H4 (cell line): ENCODE measurements at places on chromosomes 13 and 19. TPM values are rescaled to one million over a fixed set of nuclear protein-coding genes. Genes with fewer than 3 reads are reported as not detected.

DNA sequence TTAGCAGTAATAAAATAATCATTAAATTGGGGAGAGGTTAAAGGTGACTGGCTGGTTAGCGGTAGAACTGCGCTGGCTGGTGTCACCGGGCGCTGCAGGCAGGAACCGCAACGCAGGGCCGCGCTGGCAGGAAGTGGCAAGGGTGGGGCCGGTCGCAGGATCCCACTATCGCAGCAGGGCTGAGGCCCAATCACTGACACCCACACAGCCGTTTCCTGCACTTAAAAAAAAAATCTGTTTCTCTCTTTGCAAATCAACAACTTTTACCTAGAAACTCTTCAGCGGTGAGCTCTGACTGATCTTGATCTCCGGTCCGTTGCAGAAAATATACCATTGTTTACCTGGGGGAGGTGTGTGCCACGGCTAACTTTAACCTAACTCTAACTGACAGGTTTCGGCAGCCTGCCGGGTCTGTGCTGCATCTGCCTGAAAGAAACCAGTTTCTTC is 46.9 kb downstream of the KLF2 start:
- DNase-seq, result no peak

DNA sequence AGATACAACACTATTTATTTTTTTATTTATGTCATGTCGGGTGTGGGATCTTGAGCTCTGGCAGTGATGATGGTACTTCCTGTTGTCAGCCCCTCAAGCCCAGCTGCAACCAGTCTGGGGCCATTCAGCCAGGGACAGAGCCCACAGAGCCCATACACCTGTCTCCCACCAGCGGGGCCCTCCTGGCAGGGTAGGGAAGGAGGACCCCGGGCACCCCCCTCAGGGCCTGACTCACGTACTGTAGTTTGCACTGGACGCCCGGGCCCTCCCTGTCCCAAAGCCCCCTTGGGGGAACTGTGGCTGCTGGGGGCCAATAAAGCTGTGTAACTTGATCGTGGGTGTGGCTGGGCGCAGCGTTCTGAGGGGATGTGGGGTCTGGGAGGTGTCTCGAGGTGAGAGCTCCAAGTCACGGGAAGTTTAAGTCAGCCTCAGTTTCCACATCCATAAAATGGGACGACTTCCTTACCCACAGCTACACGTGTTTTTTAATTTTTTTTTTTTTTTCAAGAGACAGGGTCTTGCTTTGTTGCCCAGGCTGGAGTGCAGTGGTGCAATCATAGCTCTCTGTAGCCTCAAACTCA is 9.5 kb downstream of the ATG4D start:
- DNase-seq, result no peak

DNA sequence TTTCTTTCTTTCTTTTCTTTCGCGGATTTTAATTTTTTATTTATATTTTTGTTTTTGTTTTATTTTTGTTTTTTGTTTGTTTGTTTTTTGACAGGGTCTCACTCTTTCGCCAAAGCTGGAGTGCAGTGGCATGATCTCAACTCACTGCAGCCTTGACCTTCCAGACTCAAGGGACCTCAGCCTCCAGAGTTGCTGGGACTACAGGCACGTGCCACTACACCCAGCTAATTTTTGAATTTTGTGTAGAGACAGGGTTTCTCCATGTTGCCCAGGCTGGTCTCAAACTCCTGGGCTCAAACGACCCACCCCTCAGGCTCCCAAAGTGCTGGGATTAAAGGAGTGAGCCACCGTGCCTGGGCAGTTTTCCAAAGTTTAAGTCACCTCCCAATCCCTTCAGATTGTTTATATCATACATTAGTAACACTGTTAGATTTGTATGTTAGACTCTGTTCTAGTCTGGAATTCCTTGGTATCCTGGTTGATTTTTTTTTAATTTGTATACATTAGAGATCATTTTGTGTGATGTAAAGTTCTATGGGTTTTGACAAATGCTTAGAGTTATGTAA is 597.3 kb downstream of the DCT start:
- peak; percentile 75 for DNase-seq

GRCh38 chr13:97240788-97241734 is 18.9 kb downstream of the MBNL2 start:
- no peak for DNase-seq

DNA sequence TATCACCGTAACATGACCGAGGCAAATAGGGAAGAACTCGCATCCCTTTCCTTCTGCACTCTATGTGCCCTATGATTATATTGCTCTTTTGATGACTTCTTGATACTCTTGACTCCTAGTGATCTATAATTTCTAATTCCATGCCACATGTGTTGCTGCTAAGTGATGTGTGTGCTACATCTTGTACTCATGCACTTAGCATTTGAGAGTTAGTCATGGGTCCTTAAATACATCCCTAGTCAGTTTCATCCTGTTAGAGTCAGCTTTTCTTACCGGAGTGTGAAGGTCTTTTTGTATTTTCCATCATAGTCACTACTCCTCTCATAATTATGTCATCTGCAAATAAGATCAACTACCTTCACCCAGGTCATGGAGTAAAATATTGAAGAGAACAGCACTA is 30.2 kb downstream of the RXFP2 start:
- no peak for DNase-seq

Gene RXFP2
- not detected in 2 replicates for total RNA-seq

Gene ZNF575
- not detected in 2 replicates for total RNA-seq

Gene THSD8
- not detected in 2 replicates for total RNA-seq

Gene TMEM190
- not detected in 2 replicates for total RNA-seq
